Fibroblast of pulmonary artery (primary cell): ENCODE measurements at places on chromosomes 13 and 19.

DNA sequence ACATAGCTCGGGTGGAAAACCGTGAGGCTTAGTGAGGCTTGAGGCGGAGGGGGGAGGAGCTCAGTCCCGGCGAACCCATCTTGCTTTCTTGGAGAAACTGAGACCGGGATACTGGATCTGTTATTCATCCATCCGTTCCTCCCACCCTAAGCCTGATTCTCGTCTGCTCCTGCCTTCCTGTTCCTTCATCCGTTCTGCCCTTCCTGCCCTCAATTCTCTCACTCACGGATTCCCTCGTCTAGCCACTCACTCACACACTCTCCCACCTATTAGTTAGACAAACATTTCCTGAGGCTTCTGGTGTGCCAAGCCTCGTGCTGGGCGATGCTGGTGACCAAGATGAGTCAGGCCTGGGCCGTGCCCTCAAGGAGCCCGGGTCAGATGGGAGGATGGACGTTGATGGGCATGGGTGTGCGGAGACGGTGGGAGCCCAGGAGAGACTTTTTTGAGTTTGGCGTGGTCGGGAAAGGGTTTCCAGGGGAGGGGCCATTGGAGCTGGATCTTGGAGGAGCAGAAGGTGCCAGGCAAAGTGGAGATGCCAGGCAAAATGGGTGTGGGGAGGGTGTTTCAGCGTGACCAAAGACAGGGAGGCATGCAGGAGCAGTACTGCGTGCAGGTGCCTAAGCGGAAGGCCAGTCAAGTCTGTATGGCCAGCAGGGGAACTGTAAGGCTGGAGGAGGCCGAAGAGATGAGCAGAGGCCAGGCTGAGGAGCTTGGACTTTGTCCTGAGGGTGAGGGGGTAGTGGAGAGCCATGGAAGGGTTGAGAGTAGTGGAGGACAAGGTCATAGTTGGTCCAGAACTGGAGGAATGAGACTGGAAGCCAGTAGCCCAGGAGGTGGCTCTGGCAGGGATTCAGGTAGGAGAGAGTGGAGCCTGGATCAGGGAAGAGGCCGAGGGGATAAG, 7.4 kb upstream of the CNFN start:
- DNase-seq: no peak

- peak; percentile 42 for DNase-seq
Measured at GRCh38 chr19:54188215-54188871, 1.0 kb downstream of the MBOAT7 start.

DNA sequence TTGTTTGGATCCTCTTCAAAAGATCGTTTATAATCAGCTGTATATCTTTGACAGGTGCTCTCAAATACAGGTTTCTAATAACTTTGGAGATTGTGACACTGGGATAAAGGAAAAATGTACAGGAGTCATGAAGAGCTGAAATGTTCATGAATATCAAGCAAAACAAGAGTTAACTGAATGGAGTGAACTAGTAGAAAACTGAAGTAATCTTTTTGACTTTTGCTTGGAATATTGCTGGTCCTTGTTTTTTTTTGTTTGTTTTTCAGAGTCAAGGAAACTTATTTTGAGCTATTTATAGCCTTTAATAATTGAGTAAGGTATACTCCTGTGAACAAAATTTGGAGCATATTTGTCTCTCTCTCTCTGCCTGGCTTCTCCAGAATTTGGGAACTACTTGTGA, 25.3 kb downstream of the MED4 start:
- no peak for DNase-seq

- DNase-seq: no peak
Measured at GRCh38 chr19:51531349-51532315, at the start of gene SIGLEC6. Gene SIGLEC6 (minus strand): TSS chr19:51531670. CDS start chr19:51531648, 22 bp downstream.

GRCh38 chr19:17450264-17451075, 2.0 kb upstream of the TMEM221 start:
- no peak for DNase-seq

DNA sequence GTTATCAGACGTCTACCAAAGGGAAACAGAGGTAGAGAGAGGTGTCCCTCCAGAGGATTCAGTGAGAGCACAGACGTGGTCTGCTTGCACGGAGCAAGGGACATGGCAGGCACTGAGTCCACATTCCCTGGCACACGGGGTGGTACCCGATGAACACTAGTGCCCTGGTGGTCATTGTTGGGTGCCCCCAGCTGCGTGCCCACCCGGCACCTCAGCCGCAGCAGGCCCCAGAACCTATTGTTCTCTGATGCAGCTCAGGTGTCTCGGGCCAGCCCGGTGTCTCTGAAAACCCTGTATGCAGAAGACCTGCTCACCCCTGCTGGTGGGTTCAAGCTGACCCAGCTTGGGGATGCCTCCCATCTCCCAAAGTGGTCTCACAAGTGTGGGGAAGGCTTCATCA, 11.9 kb downstream of the SUGP1 start:
- DNase-seq: no peak
